ENCODE measurements at places on chromosomes 6 and 20.

DNA sequence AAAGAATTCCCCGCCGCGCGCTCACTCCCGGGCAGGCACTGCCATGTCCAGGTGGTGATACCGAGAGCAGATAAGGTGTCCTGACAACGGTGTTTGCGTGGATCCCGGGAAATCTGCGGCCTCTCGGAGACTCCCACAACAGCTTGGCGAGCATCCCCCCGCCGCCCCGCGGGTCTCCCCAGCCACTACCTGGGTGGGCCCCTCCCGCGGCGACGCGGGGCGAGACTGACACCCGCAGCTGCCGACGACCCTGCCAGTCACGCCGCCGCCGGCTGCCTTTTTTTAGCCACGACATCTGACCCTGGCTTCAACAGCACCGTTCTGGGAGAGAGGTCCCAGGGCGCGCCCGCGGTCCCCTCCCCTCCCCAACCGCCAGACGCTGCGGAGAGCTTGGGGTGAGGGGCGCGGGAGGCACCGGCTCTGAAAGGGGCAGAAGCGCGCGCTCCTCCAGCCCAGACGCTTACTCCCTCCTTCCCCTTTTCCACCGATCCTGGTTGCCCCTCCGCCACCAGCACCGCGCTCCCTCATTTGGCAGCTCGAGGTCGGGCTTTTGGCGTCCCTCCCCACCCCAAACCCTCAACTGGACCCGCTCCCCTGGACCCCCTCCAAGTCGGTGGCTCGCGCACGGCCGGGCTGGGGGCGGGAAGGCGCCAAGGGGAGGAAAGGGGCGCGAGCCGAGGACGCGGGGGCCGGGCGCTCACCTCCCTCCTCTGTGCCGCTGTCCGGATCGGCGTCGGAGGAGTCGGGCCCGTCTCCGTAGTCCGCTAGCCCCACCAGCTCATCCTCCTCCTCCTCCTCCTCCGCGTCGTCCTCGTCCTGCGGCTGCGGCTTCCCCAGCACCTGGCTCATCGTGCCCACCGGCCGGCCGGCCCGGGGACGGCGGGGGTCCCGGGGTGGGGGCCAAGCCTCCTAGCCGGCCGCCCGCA, 665 bp downstream of the RRAGD start:
- no peak for DNase-seq

DNA sequence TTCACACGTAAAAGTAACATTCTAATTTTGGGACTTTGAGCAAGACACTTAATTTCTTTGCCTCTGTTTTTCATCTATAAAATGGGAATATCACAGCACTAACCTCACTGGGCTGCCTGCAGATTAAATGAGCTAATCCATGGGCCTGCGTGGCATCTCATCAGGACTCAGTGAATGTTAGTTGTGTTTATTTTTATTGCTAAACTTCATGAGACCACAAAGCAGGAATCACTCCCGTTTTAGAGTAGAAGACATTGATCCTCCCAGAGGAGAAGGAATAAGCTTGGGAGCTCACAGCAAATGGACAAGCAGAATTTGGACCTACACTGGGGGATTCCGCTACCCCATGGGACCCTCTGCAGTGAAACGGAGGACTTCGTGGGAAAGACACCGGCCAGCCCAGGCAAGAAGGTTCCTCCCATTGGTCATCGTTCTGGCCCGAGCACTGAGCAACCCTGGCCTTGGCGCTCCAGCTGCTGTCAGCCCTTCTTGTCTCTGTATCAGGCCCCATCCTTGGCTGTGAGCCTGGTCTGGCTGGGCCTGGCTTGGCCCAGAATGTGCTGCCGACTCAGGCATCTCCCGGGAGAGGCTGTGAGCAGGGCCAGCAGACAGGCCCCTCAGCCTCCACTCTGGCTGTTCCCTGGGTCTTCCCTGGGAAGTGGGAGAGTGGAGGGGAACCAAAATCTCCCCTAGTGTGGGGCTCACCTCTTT, 79.8 kb downstream of the NFATC2 start:
- no peak for DNase-seq

GRCh38 chr6:11007715-11008608, 36.1 kb downstream of the ELOVL2 start:
- no peak for DNase-seq

- no peak for DNase-seq
These were observed 66.1 kb downstream of the FAM50B start for GRCh38 chr6:3915076-3915791.

GRCh38 chr20:19780261-19780660, 22.2 kb downstream of the RIN2 start:
- DNase-seq: no peak

DNA sequence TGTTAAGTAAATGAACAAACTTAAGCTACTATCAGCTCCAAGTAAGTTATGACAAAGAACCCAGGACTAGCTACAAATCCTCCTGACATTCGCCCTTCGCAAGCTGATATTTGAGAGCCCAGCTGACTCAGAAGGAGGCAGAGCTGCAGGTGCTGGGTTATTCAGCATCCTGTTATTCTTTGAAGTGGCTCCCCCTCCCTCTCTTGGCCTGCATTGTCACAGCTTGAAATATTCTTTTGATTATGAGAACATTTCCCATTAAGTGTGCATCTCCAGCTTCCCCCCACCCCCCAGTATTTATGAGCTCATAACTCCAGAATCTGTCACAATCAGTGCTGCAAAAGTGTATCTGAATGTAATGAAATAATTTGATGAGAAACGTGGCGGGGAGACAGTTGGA, 78.8 kb upstream of the RALY start:
- no peak for DNase-seq

- no peak for DNase-seq
These were observed 222.9 kb downstream of the UBE3D start for GRCh38 chr6:82842721-82843120.

- no peak for DNase-seq
These were observed 59.7 kb downstream of the EDN3 start for GRCh38 chr20:59359906-59360725.

DNA sequence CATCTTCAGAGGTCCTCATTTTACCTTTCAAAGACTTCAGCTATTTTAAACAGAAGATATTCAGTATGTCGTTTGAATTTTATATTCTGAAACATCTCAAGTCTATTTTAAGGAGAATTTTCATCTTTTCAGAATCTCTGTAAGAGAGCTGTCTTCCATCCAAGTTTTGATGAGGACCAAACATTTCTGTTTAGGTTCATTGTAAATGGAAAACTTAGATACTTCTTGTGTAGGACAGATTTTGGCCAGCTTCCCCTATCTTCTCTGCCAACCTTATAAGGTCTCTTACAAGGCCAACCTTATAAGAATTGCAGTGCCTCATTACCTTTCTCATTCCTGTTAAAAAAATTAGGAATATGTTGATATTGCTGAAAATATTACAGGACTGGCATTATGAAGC, 88.1 kb downstream of the AKAP7 start:
- DNase-seq: no peak

DNA sequence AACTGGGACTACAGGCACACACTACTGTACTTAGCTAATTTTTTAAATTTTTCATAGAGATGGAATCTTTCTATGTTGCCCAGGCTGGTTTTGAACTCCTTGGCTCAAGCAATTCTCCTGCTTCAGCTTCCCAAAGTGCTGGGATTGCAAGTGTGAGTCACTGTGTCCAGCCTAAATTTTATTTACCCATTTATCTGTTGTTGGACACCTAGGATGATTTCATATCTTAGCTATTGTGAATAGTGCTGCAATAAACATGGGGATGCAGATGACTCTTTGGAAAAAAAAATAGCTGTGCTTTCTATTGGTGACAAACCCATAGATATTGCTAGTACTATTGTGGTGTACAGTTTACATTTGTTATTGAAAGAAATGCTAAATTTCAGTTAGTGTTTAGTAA, 19.6 kb upstream of the SYNCRIP start:
- no peak for DNase-seq

- no peak for DNase-seq
These were observed 34.3 kb downstream of the PYGB start for GRCh38 chr20:25282034-25282781.

DNA sequence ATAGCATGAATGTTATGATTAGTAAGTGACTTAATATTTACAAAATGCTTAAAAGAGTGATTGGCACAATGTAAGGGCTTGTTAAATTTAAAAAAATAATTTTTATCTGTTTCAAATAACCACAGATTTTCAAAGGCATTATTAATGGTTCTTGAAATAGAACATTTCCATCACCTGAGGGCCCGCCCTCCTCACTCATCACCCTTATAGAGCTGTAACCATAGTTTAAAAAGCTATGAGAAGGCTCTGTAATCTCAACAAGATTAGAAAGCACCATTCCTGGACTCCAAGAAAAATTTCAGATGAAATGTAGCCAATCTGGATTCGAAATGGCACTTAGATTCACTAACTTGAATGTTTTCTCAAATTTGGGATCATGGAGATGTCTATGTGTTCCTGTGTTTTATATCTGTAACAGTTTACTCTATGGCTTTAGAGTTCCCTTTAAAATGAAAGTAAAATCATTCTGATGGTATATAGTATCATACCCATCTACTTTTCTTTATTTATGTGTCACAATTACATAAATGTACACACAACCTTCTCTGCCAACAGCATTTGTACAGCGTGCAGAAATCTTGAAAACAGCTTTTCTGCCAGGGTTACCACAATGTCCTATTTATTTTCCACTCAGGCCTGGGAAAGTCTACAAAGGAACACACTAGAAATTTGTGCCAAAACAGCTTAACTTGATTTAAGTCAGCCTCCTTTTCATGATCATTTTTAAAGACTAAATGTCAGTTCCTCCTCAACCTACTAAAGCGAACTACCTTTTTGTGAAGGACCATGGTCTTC, 207.7 kb downstream of the TBX18 start:
- DNase-seq: no peak

- DNase-seq: no peak
These were observed 868 bp downstream of the METTL24 start for GRCh38 chr6:110357298-110357663.

DNA sequence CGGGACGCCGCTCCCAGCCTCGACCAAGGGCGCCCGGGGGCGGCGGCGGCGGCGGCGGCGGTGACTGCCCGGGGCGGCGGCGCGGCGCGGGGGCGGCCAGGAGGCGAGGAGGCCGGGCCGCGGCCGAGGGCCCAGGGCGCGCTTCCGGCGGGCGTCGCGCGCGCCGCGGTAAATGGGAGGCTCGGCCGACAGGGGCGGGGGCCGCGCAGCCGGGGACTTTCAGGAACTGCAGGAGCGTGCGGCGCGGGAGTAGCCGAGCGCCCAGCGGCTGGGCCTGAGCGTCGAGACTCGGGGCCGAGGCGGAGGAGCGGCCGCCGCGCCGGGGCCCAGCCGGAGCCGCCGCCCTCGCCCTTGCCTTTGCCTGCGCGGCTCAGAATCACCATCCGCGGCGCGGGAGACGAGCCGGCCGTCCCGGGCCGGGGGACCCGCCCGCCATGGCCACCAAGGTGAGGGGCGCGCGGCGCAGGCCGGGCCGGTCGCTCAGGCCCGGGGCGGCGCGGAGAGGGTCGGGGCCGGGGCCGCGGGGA, at the start of gene SNX9:
SNX9 (plus strand) TSS at position 246 of the 527 bp plus-strand sequence; CDS start at position 435, 189 bp downstream.
- DNase-seq: peak; percentile 48

DNA sequence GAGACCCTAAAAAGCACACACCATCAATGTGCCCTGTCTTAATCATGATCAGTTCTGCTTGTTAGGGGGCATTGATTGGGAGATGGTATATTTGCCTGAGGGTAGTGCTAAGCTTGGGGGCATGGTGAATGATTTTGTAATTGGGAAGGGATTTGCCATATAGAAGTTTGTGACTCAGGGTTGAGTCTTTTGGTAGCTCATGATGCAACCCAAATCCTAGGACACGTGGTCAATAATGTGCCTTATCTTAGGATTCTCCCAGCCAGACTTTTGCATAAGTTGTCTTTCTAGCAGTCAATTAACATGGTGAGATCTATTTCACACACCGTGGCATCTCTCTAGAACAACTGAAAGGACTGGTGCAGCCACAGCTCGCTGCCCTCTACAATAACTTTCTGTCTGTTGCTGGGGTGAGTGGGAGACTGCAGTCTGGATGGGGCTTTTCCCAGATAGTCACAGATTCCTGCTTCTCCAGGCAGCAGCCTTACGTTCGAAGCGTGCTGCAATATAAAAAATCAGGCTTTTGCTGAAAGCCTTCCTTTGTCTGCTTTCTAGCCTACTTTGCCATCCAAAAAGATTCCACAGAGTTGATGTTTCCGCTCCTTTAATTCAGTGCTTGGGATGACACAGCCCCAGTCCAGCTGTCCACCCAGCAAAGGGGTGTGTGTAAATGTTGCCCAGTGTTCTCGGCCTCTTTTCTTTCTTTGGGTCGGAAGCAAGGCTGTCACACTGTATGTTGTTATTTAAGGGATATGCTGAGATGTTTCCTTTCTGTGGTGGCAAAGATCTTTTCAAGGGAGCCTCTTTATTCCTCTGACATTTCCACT, 58.9 kb downstream of the ID4 start:
- no peak for DNase-seq

DNA sequence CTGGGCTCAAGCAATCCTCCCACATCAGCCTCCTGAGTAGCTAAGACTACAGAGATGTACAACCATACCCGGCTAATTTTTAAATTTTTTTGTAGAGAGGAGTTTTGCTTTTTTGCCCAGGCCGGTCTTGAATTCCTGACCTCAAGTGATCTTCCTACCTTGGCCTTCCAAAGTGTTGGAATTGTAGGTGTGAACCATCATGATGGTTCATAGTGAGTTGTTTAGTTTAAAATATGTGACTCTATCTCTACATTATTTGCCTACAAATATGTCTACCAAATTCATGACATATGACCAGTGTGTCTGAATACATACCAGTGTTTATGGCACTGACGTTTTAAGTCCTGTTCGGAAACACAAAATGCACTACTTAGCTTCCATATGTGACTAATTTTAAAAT, 154.9 kb downstream of the GMPR start:
- DNase-seq: no peak

DNA sequence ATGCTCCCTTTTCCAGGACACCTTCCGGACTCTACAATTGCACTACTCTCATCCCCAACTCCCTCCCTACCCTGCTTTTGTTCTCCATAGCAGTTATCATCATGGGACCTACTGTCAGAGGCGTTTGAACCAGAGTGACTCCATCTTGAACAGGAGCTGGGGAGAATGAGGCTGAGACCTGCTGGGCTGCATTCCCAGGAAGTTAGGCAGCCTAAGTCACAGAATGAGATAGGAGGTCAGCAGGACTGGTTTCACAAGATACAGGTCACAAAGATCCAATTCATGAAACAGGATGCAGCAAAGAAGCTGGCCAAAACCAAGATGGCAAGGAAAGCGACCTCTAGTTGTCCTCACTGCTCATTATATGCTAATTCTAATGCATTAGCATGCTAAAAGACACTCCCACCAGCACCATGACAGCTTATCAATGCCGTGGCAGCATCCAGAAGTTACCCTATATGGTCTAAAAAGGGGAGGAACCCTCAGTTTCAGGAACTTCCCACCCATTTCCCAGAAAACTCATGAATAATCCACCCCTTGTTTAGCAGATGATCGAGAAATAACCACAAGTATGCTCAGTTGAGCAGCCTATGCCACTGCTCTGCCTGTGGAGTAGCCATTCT, 15.6 kb downstream of the SLC13A3 start:
- no peak for DNase-seq

- DNase-seq: no peak
These were observed 93.4 kb upstream of the SLC2A12 start for GRCh38 chr6:134145786-134146185.
